ENCODE measurements at places on chromosomes 7 and 10.

DNA sequence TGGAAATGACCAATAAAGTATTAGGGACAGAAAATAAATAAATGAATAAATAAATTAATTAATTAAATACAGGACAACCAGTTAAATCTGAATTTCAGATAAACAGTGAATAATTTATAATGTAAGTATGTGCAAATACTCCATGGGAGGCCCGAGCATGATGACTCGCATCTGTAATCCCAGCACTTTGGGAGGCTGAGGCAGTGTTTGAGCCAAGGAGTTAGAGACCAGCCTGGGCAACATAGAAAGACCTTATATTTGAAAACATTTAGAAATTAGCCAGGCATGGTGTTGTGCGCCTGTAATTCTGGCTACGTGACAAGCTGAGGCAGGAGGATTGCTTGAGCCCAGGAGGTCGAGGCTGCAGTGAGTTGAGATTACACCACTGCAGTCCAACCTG lies 123.7 kb downstream of the CUL2 start:
- no peak for DNase-seq

- no peak for DNase-seq
Measured at GRCh38 chr10:117544711-117545140, 2.2 kb downstream of the EMX2 start.

- no peak for DNase-seq
Measured at GRCh38 chr10:66318761-66319160, 607.1 kb upstream of the LRRTM3 start.

- no peak for DNase-seq
Measured at GRCh38 chr7:50685135-50686065, 97.3 kb downstream of the GRB10 start.

DNA sequence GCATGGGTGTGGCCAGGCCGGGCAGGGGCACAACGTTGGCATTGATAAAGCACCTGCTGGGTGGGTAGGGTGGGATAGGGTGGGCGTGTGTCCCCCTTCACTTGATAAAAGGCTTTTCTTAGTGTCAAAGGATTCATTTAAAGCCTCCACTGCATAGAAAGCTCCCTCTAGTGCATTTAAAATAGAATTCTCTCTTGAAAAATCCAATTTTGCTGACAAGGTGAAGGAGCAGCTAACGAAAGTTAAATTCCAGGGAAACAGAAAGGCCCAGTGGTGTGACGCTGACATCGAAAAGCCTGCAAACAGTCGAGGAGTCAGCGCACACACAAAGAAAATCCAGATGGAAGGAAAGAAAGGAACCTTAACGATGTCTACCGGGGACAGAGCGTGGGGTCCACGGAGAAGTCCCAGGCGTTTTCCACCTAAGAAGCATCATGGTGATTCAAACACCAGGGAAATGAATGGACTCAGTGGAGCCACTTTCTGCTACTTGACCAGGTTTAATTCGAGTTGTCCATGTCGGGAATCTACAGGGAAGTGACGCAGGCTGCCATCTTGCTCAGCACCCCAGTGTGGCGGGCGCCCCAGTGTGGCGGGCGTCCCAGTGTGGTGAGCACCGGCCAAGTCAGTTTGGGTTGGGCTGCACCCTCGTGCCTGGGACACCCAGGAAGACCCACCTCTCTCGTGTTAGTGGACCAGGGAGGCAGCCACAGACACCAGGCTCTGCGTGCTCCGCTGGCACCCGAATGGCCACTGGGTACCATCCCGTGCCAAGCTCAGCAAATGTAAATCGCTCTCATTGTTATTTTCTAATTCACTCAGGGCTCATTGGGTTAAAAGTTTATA lies 217.8 kb downstream of the DNAJB6 start:
- no peak for DNase-seq

- DNase-seq = no peak
Measured at GRCh38 chr7:106569500-106569929, 91.4 kb downstream of the CCDC71L start.

DNA sequence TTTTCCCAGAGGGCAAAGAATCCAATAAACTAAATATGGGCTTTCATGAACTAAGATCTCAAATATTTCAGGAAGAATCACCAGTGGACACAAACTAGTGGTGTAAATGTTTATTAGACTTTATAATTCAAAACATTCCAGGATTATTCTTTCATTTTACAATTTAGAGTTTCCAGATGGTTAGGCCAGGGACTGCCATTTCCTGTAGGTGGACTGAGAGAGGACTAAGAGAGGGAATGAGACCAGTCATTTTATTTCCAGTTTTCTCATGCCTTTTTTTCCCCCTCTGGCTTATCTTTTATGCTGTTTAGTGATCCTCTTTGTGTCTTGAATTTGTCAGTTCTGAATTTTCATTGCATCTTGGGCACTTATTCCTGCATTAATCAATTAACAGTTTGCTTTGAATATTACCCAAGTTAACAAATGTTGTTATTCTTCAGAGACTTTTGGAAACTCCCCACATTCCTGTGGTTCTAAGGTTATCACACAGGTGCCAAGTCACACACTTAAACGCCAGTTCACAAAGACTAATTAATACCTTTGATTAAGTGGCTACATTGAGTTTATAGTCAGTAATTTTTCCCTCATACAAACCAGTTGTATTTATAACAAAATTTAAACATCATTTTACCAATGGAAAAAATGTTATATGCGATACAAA lies 12.3 kb downstream of the CISD1 start:
- no peak for DNase-seq

- DNase-seq = no peak
Measured at GRCh38 chr7:150340024-150340749, 1.2 kb downstream of the RARRES2 start.

GRCh38 chr10:70648427-70648826 lies 23.9 kb upstream of the ADAMTS14 start:
- DNase-seq = no peak

GRCh38 chr10:109427411-109427810 lies 495.9 kb downstream of the XPNPEP1 start:
- no peak for DNase-seq

GRCh38 chr7:99461221-99461620 lies 4.7 kb downstream of the ATP5MF start:
- DNase-seq = no peak

DNA sequence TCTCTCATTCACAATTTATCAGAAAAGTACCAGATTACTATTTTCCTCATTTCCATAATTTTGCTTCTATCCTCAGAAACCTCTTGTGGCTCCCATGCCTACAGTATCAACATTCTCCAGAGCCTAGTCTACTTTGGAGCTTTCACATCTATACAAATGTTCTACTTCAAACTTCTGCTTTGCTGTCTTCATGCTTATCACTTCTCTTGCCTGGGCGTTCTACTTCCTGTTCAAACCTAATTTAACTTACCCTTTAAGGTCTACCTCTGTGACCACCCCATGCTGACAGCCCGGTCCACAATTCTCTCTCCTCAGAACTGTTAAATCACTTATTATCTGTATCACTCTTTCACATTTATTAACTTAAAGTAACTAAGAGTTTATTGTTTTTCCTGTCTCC lies 6.1 kb upstream of the PTPN12 start:
- no peak for DNase-seq

All from C1 segment of cervical spinal cord (tissue), 14 donors.